Hematopoietic multipotent progenitor cell treated with erythropoietin and hydrocortisone succinate and interleukin-3 and kit ligand, for 6 days (in vitro differentiated cells): ENCODE measurements at places on chromosomes 12 and 14.

DNA sequence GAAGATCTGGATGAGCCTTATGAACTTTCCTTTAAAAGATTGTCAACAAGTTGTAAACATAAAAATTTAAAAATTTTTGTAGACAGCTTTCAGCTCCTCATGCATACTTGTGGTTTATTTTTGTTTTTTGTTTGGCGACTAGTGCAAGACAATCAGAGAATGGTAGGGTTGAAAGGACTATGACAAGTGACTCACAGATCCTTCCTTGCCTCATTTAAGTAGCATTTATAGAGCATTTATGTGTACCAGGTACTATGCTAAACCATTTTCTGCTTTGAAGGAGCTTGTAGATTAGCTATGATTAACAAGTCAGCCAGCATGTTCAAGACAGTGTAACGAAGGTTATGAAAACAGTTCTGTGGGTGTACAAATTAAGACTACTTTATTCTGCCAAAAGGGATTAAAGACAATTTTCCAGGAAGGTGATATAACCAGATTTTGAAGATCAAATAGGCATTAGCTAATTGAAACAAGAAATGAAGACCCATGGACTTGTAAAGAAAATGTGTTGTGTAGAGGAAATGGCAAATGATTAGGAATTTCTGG, 122.0 kb downstream of the PCNX1 start:
- DNase-seq = no peak

GRCh38 chr12:12474471-12474928, 88.2 kb downstream of the DUSP16 start:
- no peak for DNase-seq

GRCh38 chr12:89253488-89253887, 98.8 kb downstream of the DUSP6 start:
- no peak for DNase-seq

- DNase-seq = peak; percentile 8
Observed at GRCh38 chr12:71266606-71267005, 108.8 kb upstream of the TSPAN8 start.

DNA sequence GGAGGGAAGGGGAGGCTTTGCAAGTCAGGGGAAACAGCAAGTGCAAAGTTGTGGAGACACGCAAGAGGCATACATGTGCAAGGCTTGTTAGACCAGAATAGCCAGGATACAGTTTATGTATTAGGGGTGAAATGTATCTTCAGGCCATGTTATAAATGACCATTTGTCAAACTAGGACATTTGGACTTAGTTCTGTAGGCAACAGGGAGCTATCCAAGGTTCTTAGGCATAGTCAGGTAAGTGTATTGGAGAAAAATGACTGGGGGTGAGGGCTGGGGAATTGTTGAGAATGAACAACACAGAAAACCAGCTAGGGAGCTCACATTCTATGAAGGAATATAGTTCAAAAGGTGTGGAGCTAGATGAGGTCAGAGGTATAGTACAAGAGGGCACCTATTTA, 42.5 kb downstream of the TPH2 start:
- no peak for DNase-seq

- no peak for DNase-seq
Observed at GRCh38 chr12:115183752-115184151, 499.8 kb upstream of the TBX3 start.

DNA sequence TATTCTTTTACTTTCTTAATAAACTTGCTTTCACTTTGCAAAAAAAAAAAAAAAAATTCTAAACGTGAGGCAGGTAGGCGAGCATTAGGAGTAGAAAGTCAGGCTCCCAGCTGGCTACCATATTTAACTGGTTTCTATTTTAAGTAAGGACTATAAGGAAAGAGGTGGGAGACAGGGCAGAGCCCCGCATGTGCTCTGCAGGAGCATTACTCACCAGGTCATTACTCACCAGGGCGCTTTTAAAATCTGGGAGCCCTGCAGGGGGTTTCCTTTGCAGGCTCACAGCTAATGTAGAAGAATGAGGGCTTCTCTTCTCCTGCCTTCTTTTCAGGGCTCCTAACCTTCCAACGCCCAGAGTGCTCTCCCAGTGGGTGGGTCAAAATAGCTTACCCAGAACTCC, 14.0 kb upstream of the DPF3 start:
- no peak for DNase-seq

DNA sequence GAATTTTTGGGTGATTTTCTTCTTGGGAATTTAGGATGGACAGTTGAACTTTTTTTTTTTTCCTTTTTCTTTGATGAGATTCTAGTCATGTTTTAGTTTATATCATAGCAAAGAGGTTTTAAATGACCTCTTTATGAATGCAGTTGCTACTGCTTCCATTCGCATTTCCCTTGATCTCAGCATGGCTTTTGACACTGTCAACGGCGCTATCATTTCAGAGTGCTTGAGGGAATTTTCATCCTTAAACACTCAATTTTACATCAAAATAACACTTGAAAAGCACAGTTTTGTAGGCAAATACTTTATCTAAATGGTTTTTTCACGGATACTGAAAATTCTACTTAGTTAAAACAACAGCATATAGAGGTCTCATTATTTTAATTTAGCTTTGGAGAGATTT, 195.5 kb downstream of the NPAS3 start:
- no peak for DNase-seq

DNA sequence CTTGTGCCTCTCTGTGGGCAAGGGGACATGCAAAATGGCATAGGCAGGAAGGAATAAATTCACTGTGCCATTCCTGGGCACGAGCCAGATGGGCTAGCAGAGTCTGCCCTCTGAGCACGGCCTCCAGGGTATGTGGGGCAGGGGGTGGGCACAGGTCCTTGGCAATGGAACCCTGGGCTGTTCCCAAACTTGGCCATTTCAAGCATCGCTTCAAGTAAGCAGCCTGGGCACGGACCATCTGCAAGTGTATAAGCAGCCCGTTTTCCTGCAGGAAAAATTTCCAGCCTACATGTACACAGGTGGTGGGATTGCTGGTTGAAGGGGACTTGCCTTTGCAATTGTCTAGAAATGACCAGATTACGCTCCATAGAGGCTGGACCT, 40.3 kb downstream of the CCDC85C start:
- no peak for DNase-seq

DNA sequence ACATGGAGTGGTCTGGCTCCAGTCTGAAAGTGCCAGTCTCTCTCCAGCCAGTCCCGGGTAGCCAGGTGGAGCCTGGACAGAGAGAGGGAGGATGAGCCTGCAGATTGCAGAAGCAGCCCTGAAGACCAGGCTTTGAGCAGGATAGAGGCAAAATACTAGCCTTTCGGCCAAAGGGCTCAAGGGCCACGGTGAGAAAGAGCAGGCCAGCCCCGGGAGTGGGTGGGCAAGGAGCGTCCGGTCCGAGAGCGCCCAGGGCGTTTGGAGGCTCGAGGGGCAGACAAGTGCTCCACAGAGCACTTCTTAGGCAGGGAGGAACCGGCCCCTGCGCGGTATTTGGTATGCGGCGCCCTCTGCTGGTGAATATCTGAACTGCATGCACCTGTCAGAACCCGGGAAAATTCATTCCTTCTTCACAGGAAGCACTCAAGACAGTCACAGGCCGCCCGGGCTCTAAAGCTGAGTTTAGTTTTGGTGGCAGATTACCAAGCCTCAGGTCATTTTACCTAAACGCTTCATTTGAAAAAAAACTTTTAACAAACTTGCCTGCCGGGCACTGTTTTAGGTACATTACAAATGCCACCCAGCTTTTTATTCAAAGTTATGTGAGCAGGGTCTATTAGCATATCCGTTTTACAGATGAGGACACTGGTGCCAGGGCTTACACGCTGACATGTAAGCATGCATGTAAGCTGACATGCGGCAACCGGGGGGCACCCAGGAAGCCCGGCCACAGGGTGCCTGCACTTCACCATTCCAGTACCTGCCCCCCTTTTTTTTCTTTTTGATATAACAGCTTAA, 21.0 kb upstream of the PSMC1 start:
- DNase-seq = peak; percentile 82

GRCh38 chr12:170371-171225, 43.4 kb downstream of the SLC6A12 start:
- no peak for DNase-seq
